ENCODE measurements at places on chromosomes 1 and 21.

DNA sequence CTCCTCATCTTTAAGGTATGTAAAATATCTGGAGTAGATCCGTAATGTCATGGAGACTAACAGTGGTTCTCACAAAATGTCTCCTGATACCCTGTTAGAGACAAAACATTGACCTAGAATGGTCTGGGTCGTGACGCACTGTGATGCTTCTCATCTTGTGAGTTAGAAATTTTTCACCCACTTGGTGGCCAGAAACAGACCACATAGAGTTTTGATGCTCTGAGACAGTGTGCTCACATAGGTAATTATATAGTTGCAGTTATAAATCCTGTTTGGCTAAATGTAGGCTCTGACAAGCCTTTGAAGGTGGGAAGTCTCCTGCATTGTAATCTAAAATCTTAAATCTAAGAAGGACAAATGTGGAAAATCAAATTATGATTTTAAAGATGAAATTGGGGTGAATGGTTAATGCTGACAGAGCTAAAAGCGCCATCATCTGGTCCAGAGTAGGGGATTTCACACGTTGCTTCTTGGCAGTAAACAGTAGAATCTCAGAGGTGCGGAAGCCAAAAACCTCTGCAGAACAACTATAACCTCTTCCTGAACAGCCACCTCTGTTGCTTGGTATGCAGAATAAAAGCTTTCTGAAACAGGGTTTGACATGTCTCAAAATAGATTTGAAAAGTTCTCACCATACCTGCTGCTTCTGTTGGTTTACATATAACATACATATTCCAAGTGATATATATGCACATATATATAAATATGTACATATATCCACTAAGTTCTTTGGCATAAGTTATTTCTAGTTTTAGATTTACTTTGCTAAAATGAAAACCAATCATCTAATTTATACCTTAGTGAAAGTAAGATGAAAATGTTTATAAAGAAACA, 17.1 kb downstream of the RPAP2 start:
- DNase-seq, result peak; percentile 72

- DNase-seq, result no peak
These were observed 28.5 kb upstream of the CAMK1G start for GRCh38 chr1:209554761-209555611.

DNA sequence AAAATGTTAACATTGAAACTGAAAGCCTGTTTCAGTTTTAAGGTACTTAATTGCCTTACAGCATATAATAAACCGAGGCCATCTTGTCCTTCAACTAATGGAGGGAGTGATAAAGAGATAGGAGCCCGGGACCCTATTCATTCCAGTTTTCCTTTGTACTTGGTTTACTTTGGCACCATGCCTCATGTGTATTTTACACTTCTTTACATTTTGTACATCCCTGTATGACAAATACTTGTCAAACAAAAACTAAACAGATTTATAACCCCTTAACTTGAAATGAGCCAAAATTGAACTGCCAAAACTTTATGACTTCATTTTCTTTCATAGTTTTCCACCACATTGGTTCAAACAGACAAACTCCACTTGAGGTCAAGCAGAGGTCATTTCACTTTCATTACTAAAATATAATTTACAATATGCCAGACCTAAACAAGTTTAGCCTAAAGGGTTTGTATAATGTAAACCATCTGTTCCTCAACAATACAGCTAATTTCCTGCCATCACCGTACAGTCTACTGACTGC, 30.9 kb upstream of the UBE2U start:
- no peak for DNase-seq

- DNase-seq, result no peak
These were observed 20.3 kb upstream of the ARF1 start for GRCh38 chr1:228062085-228062791.

DNA sequence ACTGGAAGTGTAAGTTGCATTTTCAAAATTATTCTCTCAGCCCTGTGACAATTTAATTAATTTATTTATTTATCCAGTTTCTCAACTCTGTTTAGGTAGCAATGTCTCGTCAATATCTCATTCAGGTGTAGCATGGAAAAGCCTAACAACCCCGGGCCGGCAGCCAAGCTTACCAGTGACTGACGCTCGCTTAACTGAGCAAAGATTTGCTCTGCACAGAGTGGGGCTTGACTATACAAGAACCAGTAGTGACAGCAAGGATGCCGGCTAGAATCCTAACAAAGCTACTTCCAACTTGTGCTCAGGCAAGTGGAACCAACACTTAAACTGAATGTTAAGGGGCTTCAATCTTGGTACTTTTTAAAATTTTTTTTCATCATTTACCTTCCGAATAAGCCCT, 80.9 kb upstream of the ESRRG start:
- DNase-seq, result no peak

DNA sequence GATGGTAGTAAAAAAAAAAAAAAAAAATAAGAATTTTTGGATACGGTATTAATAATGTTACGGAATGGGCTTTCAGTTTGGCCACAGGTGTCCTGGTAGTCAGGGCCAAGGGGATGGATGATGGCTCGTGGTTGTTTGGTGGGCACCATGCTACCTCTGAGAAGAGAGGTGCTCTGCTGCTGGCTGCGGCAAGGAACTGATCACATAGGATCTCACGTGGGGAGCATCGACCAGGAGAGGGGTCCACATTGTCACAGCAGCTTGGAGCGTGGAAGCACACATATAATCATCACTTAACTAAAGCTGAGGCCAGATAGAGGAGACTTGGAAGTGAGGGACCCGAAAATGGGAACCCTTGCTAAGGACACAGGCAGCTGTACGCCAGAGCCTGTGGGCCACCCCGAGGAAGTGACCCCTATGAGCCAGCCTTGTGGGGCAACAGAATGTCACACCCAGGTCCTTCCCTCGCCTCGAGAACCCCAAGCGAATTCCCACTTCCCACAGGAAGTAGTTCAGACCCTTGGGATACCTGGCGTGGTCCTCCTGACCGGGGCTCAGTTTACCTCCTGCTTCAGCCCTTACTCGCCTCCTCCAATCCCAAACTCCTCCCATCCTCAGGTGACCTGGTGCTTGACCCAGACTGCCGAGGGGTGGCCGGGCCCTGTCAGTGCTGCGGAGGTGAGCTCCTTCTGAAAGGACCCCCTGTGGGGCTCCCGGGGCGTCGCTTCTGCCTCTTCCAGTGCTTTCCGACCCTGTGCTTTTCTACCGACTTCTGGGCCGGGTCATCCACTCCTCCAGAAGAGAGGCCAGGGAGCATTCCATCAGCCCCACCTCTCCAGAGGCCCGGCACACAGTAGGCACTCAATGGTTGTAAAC, 222.0 kb downstream of the CAMTA1 start:
- no peak for DNase-seq

GRCh38 chr1:43448955-43449707, 4.6 kb downstream of the HYI start:
- DNase-seq, result no peak

DNA sequence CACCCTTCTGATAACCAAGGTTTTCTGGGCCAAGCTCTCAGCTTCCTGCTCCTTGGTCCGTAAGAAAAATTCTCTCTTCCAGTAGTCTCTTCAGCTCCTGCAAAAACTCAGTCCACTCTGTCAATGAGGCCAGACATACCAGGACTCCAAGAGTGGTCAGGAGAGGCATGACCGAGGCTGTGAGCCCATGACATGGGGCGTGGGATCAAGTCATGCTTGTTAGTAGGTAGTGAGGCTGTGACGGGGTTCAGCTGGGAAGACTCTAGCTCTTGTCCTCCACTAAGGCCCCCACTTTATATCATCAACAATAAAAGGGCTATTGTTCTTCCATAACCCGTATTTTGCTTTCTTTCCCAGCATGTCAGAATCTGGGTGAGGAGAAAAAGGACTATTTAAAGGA, 10.1 kb upstream of the HCRTR1 start:
- DNase-seq, result no peak

GRCh38 chr1:108200687-108201051, 526 bp upstream of the SLC25A24 start:
- DNase-seq, result peak; percentile 58

GRCh38 chr1:233487408-233487807, 126.5 kb upstream of the KCNK1 start:
- DNase-seq, result no peak

GRCh38 chr21:38567335-38567969, 69.2 kb upstream of the ERG start:
- DNase-seq, result no peak

GRCh38 chr1:8848663-8849386, 29.7 kb downstream of the ENO1 start:
- peak; percentile 72 for DNase-seq

DNA sequence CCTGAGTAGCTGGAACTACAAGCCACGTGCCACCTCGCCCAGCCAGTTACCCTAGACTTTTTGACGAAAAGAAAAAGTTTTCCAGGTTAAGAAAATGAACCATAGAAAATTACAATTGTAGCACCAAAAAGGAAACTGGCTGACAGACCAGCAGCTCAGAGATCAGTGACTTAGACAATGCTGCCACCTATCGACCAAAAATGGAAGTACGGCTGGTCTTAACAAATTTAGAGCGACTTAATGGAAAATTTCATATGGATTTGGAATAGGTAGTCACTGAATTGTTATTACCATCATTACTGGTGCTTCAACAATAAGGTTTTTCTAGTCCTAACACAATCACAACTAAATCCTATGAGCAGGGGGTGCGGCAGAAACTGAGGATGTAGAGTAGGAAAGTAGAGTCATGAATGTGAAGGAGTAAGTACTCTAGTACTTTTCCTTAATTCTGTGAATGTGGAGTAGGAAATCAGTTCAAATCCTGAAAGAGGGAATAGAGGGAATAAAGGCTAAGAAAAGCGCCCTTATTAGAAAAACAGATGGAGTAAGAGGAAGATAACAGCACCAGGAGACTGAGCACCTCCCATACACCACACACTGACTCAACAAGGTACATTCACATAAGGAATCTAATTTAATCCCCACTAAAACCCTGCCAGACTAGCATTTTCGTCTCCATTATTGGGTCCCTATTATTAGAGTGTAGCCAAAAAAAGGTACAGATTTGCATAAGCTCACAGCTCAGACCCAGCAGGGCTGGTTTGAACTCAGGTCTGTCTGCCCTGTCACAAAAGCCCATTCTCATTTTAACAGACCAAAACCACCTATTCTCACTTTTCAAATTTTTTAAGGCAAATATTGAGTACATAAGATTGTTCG, 37.9 kb upstream of the MGST3 start:
- peak; percentile 81 for DNase-seq

- no peak for DNase-seq
These were observed 50.7 kb upstream of the EDARADD start for GRCh38 chr1:236343246-236343870.

GRCh38 chr21:45069711-45070110, 4.7 kb upstream of the ADARB1 start:
- DNase-seq, result no peak

- DNase-seq, result no peak
These were observed 25.2 kb upstream of the EPS8L3 start for GRCh38 chr1:109788695-109789521.

DNA sequence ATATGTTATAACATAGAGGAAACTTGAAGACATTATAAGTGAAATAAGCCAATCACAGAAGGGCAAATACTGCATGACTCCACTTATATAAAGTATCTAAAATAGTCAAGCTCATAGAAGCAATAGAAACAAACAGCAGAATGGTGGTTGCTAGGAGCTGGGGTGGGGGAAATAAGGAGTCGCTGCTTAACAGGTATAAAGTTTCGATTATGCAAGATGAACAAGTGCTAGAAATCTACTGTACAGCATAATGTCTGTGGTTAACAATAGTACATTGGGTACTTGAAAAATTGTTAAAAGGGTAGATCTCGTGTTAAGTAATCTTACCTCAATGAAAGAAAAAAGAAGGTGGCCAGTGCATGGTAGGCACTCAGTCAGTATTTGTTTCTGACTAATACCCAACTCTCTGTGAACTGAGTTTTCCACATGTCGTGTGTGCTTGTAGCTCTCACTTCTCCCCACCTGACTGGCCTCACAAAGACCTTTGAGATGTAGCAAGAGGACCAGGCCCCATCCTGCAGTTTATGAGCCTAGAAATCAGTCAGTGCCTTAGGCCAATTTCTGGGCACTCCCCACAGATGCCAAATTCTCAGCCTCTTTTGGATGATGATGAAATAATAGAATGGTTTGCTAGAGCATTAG, 14.7 kb upstream of the SPRR5 start:
- no peak for DNase-seq

- DNase-seq, result no peak
These were observed 10.0 kb upstream of the RASSF5 start for GRCh38 chr1:206497363-206497762.

DNA sequence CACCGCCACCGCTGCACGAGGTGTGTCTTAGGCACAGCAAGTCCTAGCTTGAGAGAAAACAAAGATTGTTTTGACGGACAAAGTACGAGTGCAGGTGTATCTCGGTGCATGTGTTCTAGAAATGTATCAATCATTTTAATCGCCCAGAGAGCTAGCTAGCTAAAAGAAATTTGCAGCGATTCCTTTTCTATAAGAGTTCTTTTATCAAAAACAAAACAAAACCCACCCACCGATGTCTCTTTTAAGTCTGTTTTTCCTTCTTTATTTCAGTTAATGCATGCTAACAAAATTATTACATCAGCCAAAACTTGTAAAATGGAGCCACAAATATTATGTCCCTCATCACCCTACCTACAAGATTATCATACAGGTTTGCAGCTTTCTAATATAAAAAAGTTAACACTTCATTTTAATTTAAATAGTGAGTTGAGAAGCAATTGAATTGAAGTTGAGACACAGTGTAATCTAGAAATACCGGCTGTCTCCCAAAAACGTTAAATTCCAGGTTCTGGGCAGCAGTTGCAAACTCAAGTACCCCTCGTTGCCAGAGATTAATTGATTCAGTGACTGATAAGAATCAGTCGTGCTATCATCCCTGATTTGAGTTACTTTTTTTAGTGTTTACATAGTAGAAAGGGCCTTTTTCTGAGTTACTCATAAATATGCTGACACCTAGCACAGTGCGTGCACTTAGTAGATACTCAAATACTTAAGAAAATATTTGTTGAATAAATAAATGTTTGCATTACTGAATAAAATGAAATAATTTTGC, 1.5 kb upstream of the SYDE2 start:
- no peak for DNase-seq

DNA sequence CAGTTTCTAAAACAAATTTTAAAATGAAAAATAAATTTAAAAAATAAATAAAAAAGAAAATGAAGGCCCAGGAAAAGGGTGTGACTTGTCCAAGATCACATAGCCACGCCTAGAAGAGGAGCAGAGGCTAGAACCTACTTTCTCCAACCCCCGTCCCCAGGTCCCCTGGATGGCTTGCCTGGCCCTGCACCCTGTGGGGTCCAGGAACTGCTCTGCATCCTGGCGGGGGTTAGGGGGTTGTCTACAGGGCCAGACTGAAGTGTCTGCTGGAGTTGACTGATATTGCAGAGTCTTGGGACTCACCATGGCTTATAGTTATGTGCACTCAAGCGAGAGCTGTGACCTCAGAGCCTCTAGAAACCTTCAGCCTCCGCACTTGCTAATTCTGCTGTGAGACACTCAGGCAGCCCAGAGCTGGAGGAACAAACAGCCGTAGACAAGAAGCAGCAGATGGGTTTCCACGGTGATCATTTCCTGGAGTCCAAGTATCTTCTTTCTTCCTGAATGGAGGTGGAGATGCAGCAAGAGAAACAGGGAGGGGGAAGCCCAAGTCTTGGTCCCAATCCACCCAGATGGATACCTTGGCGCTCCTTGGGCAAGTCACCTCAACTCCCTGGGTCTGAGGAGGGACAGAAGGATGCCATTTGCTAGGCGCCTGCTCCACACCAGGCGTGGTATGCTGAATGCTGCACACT, 5.2 kb upstream of the EXTL1 start:
- DNase-seq, result no peak

Measured in CD4-positive, alpha-beta T cell treated with Interleukin-10 for 1 hour (primary cell).